ENCODE measurements at places on chromosomes 16 and 17. TPM values are rescaled to one million over a fixed set of nuclear protein-coding genes. Genes with fewer than 3 reads are reported as not detected.

Gene SYNGR2
- total RNA-seq: 53.0 TPM

Gene TBC1D28
- not detected for total RNA-seq

Gene CCL5
- total RNA-seq: 2.2 TPM

Gene EPN3
- 10.7 TPM for total RNA-seq

Data from metanephros (tissue), 2 donors.